ENCODE measurements at places on chromosomes 5 and 9.
A peak's percentile ranks its signal among the peaks of the same experiment; 100 is the strongest.

- no peak for DNase-seq
Observed at GRCh38 chr5:143318833-143319232, 84.7 kb downstream of the NR3C1 start.

DNA sequence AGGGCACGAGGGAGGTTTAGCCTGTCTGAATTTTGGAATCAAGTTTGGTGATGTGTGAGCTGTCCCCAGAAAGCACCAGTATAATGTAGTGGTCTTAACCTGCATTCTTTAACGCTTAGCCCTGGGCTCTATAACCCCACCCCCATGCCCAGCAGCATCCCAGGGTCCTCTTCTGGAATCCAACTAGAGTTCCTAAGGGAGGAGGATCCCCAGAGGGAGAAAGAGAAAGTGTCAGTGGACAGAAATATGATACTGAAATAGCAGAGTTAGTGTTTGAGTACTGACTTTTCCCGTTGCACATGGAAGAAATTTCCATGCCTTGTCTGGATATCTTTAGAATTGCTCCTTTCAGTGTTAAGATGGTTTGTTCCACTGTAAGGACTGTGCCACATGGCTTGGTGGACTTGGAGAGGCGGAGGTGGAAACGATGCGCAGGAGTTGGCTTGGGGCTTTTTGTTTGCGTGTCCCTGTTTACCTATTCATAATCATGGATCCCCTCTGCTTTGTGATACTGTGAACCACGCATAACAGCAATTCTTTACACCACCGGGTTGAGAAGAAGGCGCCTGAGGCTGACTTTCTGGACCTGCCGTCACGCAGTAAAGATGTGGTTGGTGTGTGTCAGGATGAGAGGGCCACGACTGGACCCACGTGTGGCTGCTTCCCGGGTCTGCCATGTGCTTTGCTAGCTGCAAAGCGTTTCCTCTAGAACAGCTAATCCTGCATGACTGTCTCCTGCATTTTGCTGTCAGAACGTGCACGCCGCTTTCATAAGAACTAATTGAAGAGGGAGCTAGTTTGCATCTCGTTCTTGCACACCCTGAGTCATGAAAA is 142.3 kb downstream of the SMARCA2 start:
- no peak for DNase-seq

- DNase-seq = no peak
Observed at GRCh38 chr5:111668477-111669414, 88.2 kb downstream of the NREP start.

DNA sequence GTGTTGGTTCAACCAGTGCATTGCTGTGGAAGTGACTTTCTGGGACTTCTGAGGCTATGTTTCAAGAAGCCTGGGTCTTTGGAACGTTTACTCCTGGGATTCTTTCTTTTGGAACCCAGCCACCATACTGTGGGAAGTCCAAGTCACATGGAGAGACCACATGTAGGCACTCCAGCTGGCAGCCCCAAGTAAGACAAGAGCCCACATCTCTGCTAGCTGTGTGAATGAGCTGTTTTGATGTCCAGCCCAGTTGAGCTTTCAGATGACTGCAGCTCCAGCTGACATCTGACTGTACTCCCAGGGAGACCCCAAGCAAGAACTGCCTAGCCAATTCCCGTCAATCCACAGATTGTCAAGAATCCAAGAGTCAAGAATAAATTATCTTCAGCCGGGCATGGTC is 60.1 kb upstream of the SPATA31D4 start:
- DNase-seq = no peak

- DNase-seq = no peak
Observed at GRCh38 chr5:128633901-128634300, 95.9 kb upstream of the FBN2 start.

DNA sequence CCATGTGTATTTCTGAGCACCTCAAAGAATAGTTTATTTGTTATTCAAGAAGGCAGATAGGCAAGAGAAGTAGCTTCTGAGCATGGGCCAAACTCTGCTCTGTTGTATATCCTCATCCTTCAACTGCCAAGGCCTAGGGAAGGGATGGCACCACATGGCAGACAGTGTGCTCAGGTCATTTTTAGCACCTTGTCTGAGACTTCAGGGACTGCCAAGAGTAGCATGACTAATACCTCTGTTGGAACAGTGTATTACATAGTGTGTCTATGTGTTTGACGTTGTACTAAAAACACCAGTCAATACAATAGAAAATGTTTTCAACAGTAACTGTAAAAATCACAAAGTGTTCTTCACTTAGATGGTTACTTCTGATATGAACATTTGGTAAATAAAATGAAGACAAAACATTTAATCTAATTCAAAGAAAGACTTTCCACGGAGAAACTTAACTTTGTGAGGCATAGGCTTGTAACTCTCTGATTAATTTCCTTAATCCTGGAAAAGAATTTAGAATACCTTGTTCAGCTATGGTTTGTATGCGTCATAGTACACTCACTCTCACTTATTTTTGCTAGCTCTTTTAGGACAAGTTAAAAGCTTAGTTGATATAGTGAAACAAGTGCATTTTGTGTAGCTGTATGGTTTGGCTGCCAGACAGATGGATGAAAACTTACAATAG is 318.4 kb upstream of the RIOK2 start:
- no peak for DNase-seq

DNA sequence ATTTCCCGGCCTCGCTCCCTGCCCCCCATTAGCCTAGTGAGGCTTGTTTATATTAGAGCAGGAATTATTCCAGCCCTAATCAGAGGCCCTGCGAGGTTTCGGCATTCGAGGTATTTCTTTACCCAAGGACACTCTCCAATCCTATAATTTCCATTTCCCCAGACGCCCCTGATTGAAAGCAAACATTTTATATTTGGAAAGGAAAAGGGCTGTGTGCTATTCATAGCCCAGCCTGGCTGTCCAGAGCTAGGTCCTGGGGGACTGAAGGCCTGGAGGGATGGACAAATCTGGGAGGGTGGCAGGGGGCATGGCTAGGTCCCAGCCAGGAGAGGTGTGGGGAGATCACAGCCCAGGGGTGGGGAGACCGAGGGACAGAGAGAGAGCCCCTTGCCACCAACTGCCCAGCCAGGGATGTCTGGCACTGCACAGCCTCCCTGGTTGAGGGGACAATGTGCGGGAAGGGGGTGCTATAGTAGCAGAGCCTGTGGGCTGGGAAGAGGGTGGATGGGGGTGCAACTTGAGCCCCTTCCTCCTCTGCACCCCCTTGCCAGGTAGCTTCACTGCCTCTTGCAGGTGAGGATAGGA is 125.1 kb downstream of the BARX1 start:
- no peak for DNase-seq

GRCh38 chr5:6190838-6191237 is 187.5 kb downstream of the MED10 start:
- no peak for DNase-seq

GRCh38 chr9:6819529-6819928 is 61.8 kb downstream of the KDM4C start:
- DNase-seq = no peak

DNA sequence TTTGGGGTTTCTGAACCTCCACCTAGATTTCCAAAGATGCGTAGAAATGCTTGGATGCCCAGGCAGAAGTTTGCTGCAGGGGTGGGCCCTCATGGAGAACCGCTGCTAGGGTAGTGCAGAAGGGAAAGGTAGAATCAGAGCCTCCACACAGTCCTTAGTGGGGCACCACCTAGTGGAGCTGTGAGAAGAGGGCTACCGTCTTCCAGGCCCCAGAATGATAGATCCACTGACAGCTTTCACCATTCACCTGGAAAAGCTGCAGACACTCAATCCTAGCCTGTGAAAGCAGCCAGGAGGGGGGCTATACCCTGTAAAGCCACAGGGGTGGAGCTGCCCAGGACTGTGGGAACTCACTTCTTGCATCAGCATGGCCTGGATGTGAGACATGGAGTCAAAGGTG is 13.3 kb upstream of the HSDL2 start:
- no peak for DNase-seq

DNA sequence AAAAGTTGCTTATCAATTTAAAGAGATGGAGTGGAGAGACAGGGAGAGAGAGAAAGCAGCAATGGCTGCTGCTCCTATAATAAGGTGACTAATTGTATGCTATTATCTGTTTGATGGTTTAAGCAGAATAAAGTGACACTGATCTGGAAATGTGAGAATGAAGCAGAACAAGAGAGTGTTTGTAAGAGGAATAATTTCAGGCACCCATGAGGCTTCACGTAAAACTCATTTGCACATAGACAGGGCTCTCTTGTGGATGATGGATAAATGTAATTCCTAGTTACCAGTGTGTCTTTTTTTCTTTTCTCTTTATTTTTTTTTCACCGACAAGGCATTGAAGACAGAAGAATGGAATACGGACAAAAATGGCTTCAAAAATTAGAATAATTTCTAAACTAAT is 228.8 kb upstream of the TYRP1 start:
- DNase-seq = no peak

DNA sequence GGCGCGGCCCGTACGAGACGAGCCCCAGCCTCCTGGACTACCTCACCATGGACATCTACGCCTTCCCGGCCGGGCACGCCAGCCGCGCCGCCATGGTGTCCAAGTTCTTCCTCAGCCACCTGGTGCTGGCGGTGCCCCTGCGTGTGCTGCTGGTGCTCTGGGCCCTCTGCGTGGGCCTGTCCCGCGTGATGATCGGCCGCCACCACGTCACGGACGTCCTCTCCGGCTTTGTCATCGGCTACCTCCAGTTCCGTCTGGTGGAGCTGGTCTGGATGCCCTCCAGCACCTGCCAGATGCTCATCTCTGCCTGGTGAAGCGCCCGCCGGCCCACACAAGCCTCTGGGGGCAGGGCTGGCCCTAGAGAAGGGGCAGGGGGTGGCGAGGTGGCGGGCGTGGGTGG is 18.5 kb downstream of the PLPP7 start:
- DNase-seq = no peak

- no peak for DNase-seq
Observed at GRCh38 chr5:60504342-60504741, 195.6 kb downstream of the DEPDC1B start.

GRCh38 chr5:1406681-1407640 is 38.3 kb downstream of the SLC6A3 start:
- DNase-seq = no peak

- DNase-seq = no peak
Observed at GRCh38 chr5:149609640-149610219, 28.4 kb downstream of the ARHGEF37 start.

GRCh38 chr5:170312666-170313065 is 15.1 kb upstream of the LCP2 start:
- DNase-seq = no peak

DNA sequence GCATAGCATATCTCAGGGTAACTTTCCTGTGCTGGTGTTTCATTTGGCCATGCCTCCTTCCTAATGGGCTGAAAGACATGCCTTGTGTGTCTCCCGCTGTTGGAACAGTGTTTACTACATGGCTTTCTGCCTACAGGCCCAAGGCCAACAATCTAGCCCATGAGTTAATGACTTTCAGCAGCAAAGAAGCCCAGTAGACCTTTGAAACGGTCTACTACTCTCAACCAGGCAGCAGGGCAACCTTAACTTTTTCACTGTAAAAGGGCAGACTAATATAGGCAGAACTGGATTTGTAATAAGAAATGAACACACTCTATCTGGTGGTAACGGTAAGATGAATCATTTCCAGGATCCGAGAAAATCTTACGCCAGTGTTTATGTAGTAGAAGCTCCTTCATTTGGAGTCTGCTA is 21.0 kb downstream of the C5orf15 start:
- no peak for DNase-seq

DNA sequence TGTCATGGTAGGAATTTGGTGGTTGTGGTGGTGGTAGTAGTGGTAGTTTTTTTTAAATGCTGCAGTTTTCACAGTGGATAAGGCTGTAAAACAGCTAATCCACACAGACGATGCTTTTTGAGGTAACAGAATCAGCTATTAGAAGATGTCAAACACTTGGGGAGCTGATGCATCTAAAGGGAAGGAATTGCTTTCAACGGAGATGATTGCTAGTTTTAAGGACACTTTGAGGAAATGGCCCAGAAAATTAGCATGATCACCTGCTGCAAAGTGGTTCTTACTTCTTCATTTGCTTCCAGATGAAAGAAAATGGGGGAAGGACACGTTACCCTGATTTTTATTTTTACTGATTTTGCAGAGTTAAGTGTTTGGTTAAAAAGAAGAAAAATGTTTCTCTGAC is 178.2 kb upstream of the ATP10B start:
- DNase-seq = no peak

- DNase-seq = no peak
Observed at GRCh38 chr5:33332804-33333203, 108.0 kb upstream of the TARS1 start.

GRCh38 chr9:28926306-28926705 is 1353.0 kb upstream of the C9orf72 start:
- DNase-seq = no peak

- no peak for DNase-seq
Observed at GRCh38 chr9:71752928-71753327, 15.4 kb downstream of the CEMIP2 start.

GRCh38 chr5:138985683-138986082 is 110.5 kb upstream of the LRRTM2 start:
- DNase-seq = no peak

DNA sequence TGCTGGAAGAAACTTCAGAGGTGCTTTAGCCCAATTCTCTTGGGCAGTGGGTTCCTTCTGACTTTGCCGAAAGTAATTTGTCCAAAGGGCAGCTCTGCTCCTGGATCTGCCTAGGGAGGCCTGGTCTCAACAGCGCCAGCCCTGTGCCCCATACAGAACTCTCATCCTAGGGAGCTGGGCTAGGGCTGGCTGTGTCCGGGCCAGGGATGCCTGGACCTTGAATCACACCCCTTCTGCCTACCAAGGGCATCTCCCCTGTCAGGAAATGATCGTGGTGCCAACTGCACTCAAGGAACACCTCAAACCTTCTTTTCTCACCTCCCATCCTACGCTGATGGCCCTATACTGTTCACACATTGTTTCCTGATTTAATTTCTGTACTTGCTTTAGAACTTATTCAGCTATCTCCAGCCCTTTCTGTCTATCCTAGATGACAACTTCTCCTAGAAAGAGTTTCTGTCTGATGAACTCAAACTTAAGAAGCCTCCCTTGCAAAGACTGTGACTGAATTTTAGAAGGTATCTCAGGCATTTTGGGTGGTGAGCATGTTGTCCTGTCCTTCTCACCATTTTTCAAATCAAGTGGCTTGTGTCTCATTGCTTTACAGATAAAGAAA is 37.4 kb upstream of the NFIB start:
- peak; percentile 30 for DNase-seq

DNA sequence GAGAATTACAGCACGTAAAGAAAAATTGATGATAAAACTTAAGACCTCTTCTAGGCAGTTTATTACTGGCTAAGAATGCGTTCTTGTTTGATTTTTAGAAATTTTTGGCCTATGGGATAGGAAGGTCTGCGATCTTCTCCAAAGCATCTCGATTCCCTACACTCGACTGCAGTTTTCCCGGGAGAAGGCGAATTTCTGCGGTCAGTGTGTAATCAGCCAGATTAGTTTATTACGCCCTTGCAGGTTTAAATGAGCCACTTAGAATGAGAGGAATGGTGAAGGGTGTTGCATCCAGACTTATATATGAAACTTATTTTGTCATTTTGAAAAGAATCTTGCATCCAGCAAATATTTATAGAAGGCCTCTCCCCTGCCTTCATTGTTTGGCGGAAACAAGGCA is 1.2 kb downstream of the MTAP start:
- DNase-seq = no peak

All from heart right ventricle (tissue), 16 donors.